ENCODE measurements at places on chromosomes 4 and X.

DNA sequence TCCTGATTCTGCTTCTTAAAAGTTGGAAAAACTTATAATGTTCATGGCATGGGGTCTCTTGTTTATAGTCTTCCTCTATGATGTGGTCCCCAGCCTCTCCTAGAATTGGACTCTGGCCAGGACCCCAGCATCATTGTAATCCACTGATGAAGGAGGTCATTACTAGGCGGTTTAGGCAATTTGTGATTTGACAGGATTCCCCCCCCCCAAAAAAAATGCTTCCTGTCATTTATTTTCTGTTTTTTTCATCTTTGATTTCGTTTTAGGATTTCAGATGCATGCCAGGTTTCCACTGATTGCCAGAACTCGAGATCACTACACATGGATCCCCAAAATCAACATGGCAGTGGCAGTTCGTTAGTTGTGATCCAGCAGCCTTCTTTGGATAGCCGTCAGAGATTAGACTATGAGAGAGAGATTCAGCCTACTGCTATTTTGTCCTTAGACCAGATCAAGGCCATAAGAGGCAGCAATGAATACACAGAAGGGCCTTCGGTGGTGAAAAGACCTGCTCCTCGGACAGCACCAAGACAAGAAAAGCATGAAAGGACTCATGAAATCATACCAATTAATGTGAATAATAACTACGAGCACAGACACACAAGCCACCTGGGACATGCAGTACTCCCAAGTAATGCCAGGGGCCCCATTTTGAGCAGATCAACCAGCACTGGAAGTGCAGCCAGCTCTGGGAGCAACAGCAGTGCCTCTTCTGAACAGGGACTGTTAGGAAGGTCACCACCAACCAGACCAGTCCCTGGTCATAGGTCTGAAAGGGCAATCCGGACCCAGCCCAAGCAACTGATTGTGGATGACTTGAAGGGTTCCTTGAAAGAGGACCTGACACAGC lies 4.9 kb downstream of the SPRY1 start:
- no peak for DNase-seq

GRCh38 chrX:130300010-130300282 lies 31.2 kb upstream of the ZNF280C start:
- no peak for DNase-seq

- DNase-seq = no peak
These were observed 264.9 kb upstream of the PRPS2 start for GRCh38 chrX:12526306-12526705.

- no peak for DNase-seq
These were observed 141.2 kb downstream of the NDST3 start for GRCh38 chr4:118175506-118175905.

DNA sequence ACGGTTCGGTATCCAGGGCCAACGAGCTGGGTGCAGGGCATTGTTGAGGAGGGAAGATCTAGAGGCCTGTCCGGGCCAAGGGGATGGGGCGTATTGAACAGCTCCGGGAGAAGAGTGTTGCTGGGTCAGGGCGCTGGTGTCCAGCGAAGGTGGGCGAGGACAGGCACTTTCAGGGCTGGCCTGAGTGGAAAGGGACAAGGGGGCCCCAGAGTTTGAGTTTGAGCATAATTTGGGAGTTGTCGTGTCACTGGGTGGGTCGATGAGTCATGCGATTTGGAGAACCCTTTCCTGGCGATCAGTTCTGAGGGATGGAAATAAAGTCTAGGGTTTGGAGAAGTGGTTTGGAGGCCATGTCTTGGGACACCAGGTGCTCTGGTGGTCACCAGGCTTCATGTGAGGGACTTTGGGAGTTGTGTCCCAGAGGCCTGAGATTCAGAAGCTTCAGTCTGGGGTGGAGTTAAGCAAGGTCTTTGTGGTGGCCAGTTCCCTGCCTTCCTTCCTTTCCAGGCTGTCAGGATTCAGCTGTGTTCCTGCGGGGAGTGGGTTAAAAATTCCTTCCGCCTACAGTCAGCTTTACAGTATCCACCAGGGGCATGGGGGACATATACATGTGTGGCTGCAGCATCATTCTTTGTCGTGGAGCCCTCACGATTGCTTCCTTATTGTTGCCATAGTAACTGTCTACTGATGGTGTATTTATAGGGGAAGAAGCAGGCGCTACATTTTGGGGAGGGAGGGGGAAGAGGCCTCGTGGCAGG lies 504 bp downstream of the PRRG3 start:
- no peak for DNase-seq

DNA sequence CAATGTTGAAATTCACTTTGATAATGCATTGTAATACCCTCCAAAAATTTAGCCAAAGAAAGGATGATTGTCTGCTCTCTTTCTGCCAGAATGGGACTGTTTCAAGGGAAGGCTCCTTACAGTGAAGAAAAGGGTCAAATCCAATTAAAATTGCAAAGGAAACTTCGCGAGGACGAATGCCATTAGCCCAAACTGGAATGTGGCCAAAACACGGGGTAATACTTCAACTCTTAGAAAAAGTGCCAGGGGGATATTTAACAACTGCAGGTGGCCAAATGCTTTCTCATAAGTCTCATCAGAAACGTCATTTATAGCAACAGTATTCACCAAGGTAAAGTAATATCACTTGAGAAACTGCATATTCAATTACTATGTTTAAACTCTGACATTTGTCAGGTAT lies 29.0 kb downstream of the NKX3-2 start:
- DNase-seq = no peak

- DNase-seq = no peak
These were observed 298.0 kb downstream of the DKK2 start for GRCh38 chr4:106738121-106738520.

GRCh38 chr4:24753519-24753918 lies 41.9 kb upstream of the SOD3 start:
- DNase-seq = no peak

GRCh38 chr4:189128341-189128740 lies 812.3 kb upstream of the FRG1 start:
- DNase-seq = no peak

DNA sequence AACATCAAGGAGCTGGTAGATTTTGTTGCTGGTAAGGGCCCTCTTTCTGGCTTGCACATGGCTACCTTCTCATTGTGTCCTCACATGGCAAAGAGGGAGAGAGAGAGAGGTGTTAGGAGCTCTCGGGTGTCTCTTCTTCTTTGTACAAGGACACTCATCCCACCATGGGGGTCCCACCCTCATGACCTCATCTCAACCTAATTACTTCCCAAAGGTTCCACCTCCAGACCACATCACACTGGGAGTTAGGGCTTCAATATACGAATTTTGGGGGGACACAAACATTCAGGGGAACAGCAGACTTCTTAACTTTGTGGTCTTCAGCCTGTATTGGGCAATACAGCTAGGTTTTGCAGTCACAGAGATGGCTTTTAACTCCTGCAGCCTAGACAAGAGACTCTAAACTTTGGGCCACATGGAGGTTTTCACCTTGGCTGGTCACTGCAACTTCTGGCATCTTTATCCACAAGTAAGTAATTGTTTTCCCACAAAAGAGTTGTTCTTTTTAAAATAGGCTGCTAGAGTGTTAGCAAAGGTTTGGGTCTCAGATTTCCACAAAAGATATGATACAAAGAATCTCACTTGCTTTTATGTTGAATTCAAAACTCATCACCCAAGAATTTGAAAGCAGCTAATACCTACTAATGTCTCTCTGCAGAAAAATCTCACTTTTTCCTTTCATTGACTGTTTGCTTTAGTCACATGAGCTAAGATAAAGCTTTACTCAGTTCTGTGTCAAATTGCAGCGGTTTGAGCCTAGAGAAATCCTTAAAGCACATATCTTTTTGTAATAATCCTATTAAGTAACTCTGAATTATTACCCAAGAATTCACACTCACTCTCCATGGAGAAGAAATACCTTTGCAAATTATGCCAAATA lies 39.6 kb upstream of the BBS12 start:
- DNase-seq = no peak

DNA sequence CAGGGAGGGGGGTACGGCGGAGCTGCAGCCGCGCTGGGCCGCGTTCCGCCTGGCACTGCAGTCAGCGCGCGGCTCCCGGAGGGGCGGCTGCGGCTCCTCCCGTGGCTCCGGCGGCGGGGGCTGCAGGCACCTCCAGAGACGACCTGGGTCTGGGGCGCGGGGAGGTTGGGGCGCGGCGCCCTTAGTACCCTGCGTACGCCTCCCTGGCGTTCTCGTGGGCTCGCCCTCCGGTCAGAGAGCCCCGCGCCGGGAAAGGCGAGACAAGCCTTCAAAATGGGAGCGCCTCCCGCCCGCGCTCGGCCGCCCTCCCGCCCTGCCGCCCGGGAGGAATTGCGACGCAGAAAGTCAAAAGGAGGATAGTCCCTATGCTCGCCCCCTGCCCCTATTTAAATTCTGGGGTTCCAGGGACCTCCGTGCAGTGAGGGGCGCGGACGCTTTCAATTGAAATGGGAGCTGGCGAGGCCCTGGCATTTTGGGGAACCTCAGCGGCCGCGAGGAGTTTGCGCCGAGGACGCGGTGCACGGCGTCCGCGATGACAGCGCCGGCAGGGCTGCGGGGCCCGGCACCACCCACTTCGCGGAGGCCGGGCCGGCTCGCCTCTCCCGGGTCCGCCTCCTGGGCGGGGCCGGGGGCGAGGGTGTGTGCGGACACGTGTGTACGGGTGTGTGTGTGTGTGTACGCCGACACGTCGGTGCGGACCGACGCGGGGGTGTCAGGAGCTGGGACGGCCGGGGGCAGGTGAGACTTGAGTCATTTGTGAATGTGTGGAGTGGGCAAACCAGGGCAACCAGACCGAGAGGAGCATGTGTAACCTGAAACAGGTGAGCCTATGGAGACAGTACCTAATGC lies 544 bp downstream of the HERC3 start:
- peak; percentile 69 for DNase-seq

DNA sequence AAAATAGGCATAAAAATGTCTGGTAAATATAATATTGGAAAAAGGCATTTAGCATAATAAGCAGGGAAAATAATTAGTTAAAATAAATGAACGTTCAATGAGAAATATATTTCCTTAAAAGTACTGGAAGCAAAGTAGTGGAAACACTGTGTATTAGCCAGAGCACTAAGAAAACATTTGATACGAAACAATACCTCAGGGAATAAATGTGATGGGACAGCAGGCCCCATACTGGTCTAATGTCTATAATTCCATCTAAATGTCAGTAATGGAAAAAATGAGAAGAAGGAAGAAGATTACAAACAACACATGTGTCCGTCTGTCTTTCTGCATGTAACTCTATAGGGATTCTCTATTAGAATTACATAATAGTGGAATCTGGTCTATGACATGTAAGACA lies 79.0 kb downstream of the PDE5A start:
- DNase-seq = no peak

DNA sequence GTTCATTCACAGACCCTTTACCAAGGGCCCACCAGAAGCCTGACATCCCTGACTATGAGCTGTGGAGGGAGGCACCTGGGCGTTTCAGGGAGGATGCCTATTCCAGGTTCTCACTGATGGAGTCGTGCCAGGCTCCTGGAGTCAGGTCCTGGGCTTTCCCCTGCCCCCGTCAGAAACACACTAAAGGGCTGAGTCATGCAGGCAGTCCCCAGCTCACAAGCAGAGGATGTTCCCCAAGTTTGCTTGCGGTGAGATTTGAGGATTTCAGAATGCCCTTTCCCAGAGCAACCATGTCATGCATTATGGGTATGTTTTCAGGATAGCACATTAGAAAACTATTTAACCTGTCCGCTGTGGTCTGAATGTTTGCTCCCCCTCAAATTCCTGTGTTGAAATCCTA lies 45.2 kb downstream of the FHDC1 start:
- no peak for DNase-seq

DNA sequence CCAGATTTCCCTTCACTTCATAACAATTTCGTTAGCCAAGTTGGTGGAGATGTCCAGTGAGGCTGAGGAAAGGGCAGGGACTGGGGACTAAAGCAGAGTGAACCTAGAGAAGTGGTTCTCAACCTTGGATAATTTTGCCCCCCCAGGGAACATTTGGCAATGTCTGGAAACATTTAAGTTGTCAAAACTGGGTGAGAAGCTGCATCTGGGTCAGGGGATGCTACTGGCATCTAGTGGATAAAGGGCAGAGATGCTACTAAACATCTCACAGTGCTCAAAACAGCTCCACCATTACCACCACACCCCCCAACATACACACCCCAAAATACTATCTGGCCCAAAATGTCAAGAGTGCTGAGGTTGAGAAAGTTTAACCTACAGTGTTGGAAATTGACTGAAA lies 32.0 kb upstream of the FGF16 start:
- DNase-seq = no peak

DNA sequence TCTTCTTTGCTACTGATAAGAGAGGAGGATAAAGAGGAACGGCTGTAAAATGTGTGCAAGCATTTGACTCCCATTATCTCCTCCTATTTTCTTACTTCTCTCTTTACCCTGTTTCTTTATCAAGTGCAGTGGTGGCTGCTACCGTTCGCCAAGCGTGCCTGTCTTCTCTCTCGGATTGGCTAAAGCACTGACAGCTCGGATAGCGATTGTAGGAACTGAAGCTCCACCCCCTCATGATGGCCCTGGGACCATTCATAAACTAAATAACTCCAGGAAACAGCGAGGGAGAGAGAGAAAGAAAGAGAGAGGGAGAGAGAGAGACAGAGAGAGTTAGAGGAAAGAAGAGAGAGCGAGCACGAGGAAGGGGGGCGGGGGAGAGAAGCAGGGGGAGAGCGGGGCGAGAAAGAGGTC lies 305 bp upstream of the MAB21L2 start:
- DNase-seq = no peak

DNA sequence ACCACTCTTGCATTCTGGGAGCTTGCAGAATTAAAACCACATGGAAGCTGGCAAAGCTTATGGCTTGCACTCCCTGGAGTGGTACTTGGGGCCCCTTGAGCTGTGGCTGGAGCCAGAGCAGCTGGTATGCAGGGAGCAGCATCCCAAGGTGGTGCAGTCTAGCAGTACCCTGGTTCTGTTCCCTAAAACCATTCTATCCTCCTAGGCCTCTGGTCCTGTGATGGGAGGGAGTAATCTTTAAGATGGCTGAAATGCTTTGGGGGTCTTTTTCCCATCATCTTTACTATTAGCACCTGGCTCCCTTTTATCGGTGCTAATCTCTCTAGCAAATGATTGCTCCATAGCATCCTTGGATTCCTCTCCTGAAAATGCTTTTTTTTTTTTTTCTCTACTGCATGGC lies 56.1 kb downstream of the MAGEB17 start:
- DNase-seq = no peak

- no peak for DNase-seq
These were observed 11.2 kb downstream of the BLTP1 start for GRCh38 chr4:122163301-122163700.

GRCh38 chrX:154305541-154306205 lies 10.1 kb downstream of the TKTL1 start:
- no peak for DNase-seq

Measured in stimulated activated CD4-positive, alpha-beta T cell treated with anti-CD3 and anti-CD28 coated beads, Interleukin-2, amount 100 ng/mL, for 48 hours (primary cell).